ENCODE measurements at places on chromosomes 3 and 15.
A peak's percentile ranks its signal among the peaks of the same experiment; 100 is the strongest.

DNA sequence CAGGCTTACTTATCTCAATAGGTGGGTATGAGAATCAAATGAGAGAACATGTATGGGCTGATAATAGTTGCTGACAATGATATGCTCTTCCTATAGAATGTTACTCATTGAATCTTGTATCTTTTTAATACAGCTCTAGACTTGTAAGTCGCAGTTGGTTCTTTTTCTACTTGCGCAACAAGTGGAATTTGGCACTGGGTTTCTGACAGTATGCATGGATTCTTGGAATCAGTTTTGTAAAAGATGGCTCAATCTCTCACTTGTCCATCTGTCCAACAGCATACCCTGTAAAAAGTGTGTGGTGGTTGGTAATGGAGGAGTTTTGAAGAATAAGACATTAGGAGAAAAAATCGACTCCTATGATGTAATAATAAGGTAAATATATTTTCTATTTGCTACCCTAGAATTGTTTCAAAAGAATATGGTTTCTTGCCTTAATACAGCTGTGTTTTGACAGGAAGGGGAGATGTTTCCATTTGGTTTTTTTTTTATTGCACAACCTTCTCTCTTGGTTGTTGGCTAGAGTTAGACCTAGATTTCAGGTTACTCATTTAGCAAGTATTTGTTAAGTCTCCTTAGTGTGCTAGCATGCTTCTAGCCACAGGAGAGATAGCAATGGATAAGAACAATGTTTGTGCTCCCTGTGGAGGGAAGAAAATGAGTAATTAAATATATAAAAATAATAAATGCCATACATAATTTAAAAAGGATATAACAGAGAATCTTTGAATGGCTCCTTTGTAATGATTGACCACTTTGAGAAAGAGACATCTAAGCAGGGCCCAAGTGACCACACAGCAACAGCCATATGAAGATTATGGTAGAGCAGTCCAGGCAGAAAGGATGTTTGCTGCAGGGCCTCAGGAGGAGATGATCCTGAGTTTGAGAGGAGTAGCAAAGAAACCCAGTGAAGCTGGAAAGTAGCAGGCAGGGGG is 21.8 kb downstream of the ST3GAL6 start:
- DNase-seq = no peak

DNA sequence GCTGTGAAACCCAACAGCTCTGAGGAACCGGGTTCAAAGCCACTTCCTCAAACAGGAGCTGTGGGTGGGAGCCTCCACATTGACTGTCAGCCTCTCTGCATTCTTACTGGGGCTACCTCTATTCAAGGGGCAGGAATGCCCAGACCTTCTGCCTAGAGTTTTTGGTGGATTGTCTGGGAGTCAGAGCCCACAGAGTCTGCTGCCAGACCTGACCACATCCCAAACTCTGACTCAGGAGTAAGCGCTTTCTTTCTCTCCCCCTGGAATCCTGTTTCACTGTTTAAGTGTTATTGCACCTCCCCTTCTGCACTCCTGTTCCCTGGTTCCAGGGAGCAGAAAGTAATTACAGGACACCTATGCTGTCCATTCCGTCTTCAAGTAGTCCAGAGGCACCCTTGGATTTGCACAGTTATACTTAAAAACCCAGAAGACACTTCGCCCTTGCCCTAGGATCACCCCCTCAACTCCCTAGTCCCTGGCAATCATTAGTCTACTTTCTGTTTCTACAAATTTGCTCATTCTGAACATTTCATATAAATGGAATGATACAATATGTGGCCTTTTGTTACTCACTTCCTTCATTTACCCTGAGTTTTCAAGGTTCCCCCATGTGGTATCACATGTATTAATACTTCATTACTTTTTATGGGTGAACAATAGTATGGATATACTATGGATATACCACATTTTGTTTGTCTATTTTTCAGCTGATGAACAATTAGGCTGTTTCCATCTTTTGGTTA is 37.9 kb upstream of the TJP1 start:
- DNase-seq = no peak

GRCh38 chr3:190044142-190044541 is 76.6 kb downstream of the P3H2 start:
- no peak for DNase-seq

GRCh38 chr3:180594631-180595558 is 7.1 kb upstream of the TTC14 start:
- no peak for DNase-seq

GRCh38 chr15:31781261-31781660 is 249.1 kb upstream of the CHRNA7 start:
- DNase-seq = no peak

- no peak for DNase-seq
These were observed 9.4 kb downstream of the SEMA3G start for GRCh38 chr3:52435246-52436101.

- DNase-seq = no peak
These were observed 203.1 kb downstream of the MINAR1 start for GRCh38 chr15:79635149-79635771.

GRCh38 chr3:157226173-157226847 is 66.4 kb upstream of the CCNL1 start:
- DNase-seq = peak; percentile 71

GRCh38 chr3:34886443-34886842 is 752.9 kb upstream of the ARPP21 start:
- DNase-seq = no peak

DNA sequence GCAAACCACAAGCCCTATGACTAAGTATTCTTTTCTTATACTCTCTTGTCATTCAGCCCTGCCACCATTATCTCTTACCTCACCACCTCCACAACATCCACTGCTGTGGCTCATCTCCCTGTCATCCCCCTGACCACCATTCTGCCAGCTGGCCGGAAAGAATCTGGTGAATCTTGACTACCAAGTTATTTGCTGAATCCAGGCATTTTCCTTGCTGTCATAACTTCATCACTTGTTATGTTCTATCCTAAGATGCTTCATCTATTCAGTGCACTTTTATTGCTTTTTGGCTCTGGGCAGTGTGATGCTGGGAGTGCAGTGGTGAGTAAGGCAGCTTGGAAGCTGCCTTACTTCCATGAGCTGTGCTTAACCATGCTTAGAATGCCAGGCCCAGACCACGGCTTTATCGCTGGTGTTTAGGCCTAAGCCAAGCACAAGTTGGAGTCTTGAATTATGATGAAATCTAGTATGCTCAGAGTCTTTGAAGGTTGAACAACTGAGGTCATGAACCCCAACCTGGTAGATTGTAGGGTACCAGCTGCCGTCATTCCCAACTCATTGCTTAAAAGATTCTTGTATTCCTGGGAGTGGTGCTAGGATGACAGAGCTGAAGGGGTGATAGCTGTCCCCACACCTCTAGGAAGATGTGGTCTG is 27.0 kb upstream of the APH1B start:
- peak; percentile 53 for DNase-seq

DNA sequence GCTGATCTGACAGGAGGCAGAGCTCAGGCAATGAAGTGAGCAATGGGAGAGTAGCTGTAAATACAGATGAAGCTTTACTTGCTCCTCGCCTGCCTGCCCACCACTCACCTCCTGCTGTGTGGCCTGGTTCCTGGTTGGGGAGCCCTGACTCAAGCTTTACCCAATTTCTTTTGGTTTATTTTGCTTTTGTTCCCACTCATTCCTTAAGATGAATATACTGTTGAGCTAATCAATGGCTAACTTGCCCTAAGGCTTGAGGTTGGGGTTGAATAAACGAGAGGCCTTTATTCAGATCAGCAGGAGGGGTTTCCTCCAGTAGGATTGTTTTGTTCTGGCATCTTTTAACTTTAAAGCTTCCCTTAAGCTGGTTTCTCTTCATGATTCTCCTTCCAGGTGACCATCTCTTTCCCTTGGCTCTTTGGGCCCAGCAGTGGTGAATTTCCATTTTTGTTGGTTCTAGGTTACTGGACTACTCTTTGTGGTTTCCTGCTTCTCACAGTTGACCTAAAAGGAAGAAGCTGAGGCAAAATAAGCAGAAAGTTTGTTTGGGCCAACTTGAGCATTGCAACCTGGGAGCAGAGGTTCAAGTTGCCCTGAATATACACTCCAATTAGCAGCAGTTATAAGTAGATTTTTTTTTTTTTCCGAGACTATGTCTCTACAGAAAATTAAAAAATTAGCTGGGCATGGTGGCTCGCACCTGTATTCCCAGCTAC is 44.4 kb downstream of the STARD9 start:
- DNase-seq = no peak

DNA sequence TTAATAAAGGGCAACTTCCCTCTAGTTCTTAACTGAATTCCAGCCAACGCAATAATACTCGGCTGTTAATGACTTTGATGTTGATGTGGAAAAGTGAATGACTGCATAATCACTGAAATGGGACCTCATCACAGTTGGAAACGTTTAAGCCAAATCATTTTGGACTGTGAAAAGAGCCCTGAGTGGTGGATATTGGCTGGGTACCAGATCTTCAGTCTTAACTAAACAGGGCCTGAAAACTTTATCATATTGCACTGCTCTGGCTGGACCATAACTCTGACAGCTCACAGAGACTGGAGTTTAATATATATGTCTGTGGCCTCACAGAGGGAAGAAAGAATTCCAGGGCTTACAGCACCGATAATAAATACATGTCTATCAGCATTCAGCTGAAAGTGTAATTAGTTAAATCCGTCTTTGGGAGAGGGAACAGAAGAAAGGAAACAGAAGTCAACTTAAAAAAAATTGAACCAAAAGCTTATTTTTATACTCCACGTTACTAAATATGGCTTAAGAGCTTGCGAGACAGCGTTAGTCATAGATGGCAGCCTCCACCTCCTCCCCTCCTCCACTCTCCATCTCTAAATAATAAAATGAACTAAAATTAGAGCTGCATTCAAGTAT is 222.3 kb upstream of the CDIN1 start:
- no peak for DNase-seq

DNA sequence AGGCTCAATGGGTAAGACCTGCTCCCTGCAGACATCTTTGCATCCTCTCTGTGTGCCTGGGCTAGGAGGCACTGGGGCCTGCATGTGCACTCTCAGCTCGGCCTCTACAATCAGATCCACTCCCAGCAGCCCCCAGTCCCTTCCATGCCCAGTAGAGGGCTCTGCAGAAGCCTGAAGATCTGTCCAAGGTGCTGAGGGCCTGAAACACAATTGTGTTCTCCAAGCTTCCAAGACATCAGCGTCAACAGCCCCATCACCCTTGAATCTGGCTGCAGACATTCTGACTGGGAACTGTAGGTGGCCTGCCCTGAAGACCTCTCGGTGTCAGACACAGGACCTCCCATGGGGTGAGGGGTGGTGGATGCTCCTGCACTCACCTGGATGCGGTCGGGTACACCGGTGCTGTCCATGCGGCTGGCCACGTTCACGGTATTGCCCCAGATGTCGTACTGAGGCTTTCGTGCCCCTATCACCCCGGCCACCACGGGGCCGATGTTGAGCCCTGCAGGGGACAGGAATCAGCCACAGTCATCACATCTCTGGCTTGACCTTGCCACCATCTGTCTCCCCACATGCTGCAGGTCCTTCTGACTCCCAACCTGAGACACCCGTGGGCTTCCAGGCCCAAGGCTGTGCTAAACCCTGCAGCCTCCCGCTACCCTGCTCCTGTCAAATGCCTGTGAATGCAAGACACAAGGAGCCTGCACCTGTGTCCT is 84.7 kb downstream of the SEC22A start:
- peak; percentile 65 for DNase-seq

- no peak for DNase-seq
These were observed 19.6 kb downstream of the FLNB start for GRCh38 chr3:58027704-58028317.
